ENCODE measurements at places on chromosomes 16 and 17.

GRCh38 chr17:265718-266117 lies 84.3 kb upstream of the DOC2B start:
- no peak for DNase-seq

- DNase-seq, result no peak
Measured at GRCh38 chr17:57092171-57092570, 7.1 kb downstream of the AKAP1 start.

- DNase-seq, result no peak
Measured at GRCh38 chr17:7113273-7114071, 1.1 kb downstream of the ASGR2 start.

DNA sequence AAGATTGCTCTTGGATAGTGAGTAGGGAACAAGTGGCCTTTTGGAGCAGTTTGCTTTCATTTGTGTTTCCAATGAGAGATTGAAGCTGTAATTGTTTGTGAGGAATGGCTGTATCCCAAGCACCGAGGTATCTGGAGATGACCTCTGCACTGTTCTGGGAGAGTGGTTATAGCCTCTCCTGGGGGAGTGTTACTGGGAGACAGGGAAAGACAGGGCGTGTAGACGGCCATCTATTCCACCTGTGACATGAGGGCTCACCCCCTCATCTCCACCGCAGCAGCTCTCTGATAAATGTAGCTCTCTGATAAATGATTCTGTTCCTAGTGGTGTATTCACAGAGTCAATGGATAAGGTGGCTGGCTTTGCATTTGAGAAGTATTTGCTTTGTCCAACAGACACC lies 393.6 kb downstream of the MAF start:
- no peak for DNase-seq

- DNase-seq, result peak; percentile 59
Measured at GRCh38 chr16:15874745-15875314, 13.6 kb downstream of the CEP20 start.
